ENCODE measurements at places on chromosomes 6 and 20. TPM values are rescaled to one million over a fixed set of nuclear protein-coding genes. Genes with fewer than 3 reads are reported as not detected.

Gene CRISP2
- not detected for total RNA-seq

Gene MOCS1
- total RNA-seq, result 6.2 TPM

Gene CBLN4
- not detected for total RNA-seq

Gene FAM83C
- total RNA-seq, result 1.0 TPM

Gene CUTA
- total RNA-seq, result 221 TPM

Gene SIGLEC1
- total RNA-seq, result not detected

Gene CNKSR3
- total RNA-seq, result 0.47 TPM

Gene LY6G5B
- total RNA-seq, result 2.3 TPM

Gene TMEM170B
- total RNA-seq, result 0.04 TPM

Gene CALHM5
- total RNA-seq, result 0.04 TPM

Gene TFAP2D
- total RNA-seq, result not detected

Gene TRAPPC3L
- not detected for total RNA-seq

Gene LGSN
- total RNA-seq, result not detected

Gene TOP1
- 19.2 TPM for total RNA-seq

Gene GTSF1L
- total RNA-seq, result not detected

Gene SLC22A7
- total RNA-seq, result not detected

Gene PLG
- not detected for total RNA-seq

Gene SAMD5
- 1.8 TPM for total RNA-seq

Gene MYB
- total RNA-seq, result not detected

Gene ELOVL4
- 7.0 TPM for total RNA-seq

Gene HAO1
- not detected for total RNA-seq

Gene RIMS1
- total RNA-seq, result 0.08 TPM

Gene TSBP1
- total RNA-seq, result not detected

Gene PNLDC1
- not detected for total RNA-seq

Gene EYA2
- total RNA-seq, result 0.08 TPM

Gene AIF1
- total RNA-seq, result not detected

Gene OR2B6
- total RNA-seq, result not detected

Gene EPPIN
- total RNA-seq, result not detected

Gene SLC22A2
- total RNA-seq, result not detected

Gene GNMT
- not detected for total RNA-seq

Gene ZBP1
- not detected for total RNA-seq

Gene SEMG1
- not detected for total RNA-seq

Gene OXT
- total RNA-seq, result not detected

Gene MAP3K7
- total RNA-seq, result 23.6 TPM

Gene SLC17A1
- not detected for total RNA-seq

Gene SH3BGRL2
- 2.3 TPM for total RNA-seq

Gene MMUT
- total RNA-seq, result 7.2 TPM

Gene SYCP2
- total RNA-seq, result 0.04 TPM

Gene CALHM6
- total RNA-seq, result 2.5 TPM

Gene ZDHHC14
- total RNA-seq, result 7.7 TPM

Gene BTNL2
- not detected for total RNA-seq

Gene BCAS1
- total RNA-seq, result not detected

Gene C6orf15
- total RNA-seq, result 0.16 TPM

Gene MAP7
- total RNA-seq, result 17.7 TPM

Gene JPH2
- 1.3 TPM for total RNA-seq

Gene GMEB2
- 10.3 TPM for total RNA-seq

Gene ATP6V1G2
- 0.11 TPM for total RNA-seq

Gene GRM1
- total RNA-seq, result not detected

Gene C6orf132
- 17.4 TPM for total RNA-seq

Gene MYCT1
- not detected for total RNA-seq

Gene COL9A3
- total RNA-seq, result 6.2 TPM

Gene SF3B5
- total RNA-seq, result 306 TPM

Gene GPX5
- not detected for total RNA-seq

Gene AVP
- total RNA-seq, result not detected

Gene CRYBG1
- 64.1 TPM for total RNA-seq

Gene SAPCD1
- 1.5 TPM for total RNA-seq

Gene DSE
- 98.5 TPM for total RNA-seq

Gene EYA4
- total RNA-seq, result not detected

Gene PTPRT
- under 0.01 TPM for total RNA-seq
